NCI-H1930 (cell line): ENCODE measurements at places on chromosomes 7 and 10.
A peak's percentile ranks its signal among the peaks of the same experiment; 100 is the strongest.

- no peak for DNase-seq
These were observed 7.1 kb upstream of the CPA5 start for GRCh38 chr7:130337410-130337971.

GRCh38 chr10:89357975-89358374 is 19.9 kb upstream of the IFIT1B start:
- no peak for DNase-seq

DNA sequence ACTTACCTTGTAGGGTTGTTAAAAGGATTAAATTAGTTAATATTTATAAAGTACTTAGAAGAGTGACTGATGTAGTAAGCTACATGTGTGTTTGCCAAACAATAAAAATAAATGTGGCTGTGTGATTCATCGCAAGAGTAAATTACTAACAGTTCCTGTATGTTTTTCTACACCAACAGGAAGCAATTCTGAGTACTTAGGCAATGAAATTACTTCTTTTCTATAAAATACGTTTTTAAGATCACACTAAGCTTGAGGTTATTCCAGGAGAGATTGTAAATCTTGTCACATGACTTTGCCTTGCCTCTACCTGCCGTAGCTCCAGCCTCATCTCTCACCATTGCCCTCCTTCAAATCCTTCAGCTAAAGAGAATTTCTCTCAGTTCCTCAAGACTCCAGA is 18.1 kb upstream of the GSTK1 start:
- DNase-seq = peak; percentile 18

- DNase-seq = no peak
These were observed 26.4 kb upstream of the JAKMIP3 start for GRCh38 chr10:132039371-132039770.

- no peak for DNase-seq
These were observed 286 bp downstream of the SP8 start for GRCh38 chr7:20786421-20786778.

GRCh38 chr10:3948843-3949242 is 163.8 kb upstream of the KLF6 start:
- DNase-seq = no peak

DNA sequence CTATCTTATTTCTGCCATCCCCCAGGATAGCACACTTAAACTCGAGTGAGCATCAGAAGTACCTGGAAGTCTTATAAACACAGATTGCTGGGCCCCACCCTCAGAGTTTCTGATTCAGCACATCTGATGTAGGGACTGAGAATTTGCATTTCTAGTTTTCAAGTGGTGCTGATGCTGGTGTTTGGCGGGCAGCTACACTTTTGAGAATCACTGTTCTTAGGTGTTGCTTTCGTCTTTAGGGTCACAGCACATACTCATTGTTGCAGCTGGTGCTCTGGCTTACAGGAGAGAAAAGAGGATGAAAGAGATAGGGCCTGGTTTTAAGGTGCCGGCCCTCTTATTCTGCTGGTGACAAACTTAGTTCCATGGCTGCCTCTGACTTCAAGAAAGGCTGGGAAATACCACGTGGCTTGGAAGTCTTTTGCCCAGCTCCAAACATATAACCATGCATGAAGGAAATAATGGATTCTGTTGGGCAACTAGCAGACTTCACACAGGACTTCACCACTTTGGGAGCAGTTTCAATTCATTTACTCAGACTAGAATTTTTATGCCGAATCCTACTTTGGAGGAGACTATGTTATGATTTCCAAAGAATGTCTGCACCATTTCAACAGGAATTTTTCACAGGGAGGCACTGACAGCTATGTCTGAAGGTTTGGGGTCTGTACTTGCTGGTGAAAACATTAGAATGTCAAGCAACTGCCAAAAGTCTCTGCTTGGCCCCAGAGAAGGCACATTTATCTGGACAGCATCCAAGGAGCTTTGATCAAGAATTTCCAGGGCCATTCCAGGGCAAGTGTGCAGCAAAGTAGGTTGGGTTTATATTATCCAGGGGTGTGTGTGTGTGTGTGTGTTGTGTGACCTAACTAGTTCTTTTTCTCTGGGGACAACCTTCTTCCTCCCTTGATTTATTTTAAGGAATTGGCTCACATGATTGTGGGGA is 6.9 kb upstream of the MINDY4 start:
- DNase-seq = no peak

GRCh38 chr10:102602272-102603045 is 41.8 kb upstream of the TRIM8 start:
- DNase-seq = no peak

DNA sequence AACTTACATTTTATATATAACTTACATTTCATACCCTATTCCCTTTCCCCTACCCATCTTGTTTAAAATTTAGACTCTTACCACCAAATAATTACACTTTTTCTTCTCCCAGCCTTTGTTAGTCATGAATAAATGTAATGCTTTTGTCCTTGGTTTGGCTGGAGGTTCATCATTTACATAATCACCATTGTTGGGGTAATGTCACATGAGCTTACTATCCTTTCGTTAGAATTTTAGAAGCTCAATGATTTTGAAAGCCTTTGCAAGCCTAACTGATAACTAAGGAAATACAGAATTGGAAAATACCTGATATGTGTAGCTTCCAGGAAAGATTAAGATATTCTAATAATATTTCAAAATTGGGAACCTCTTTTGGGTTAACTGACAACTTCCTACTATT is 171.7 kb downstream of the PLXDC2 start:
- DNase-seq = no peak

- DNase-seq = no peak
These were observed 138.8 kb upstream of the FAM20C start for GRCh38 chr7:53531-53930.

DNA sequence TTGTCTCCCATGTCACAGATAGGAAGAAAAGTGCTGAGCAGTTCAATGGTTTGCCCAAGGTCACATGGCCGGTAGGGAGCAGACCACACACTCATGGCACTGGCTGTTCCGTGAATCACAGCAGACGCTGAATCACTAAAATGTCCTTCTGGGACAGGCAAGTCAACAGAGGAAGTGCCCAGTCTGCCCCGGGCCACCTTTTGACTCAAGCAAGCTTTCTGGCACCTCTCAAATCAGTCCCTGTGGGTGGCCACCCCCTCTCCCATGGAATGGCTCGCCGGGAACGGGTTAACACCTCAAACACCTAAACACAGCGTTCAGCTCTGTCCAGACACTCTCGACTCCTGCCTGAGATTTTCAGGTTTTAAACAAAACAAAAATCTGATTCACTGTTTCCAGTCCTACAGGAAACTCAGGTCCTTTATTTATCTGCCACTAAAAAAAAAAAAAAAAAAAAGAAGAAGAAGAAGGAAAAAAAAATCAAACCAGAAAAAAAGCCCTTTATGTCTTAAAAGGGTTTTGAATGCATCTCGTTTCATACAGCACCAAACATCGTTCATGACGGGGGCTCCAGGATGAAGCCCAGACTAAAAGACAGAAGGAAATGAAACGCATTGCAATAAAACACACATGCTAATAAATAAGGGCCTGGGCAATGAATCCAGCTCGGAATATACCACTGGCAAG is 15.5 kb downstream of the CARD11 start:
- no peak for DNase-seq

DNA sequence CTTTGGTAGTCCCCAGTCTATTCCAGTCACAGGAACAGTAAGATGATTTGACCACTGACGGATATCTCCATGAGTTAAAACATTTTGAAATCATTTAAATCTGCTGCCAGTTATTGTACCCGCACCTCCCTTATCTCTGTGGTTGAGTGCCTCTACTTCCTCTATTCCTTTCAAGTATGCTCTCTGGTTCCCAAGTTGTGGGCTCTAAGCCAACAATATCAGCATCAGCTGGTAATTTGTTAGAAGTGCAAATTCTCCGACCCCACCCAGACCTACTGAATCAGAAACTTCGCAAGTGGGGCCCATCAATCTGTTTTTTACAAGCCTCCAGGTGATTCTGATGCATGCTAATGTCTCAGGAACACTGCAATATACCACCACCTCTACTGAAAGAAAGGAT is 235.5 kb downstream of the CCSER2 start:
- DNase-seq = no peak

GRCh38 chr7:80298201-80298600 is 163.6 kb downstream of the GNAI1 start:
- DNase-seq = no peak

- DNase-seq = no peak
These were observed 966.0 kb downstream of the LRMDA start for GRCh38 chr10:76397181-76398042.

GRCh38 chr7:121480058-121480457 is 84.0 kb upstream of the FAM3C start:
- no peak for DNase-seq

DNA sequence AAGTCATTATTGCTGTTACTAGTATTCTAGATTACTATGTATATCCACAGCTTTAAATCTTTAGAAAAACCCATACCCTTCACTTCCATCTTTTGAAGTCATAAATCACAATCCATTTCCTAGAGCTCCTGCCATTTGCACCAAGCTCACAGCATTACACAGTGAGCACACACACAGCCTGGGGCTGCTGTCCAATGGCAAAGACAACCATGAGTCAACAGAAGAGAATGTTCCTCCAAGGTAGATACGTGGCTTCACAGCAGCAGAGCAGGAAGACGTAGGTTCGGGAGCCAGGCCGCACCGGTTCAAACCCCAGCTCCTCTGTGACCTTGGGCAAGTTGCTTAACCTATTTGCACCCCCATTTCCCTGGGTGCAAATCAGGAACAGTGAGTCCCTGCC is 234.6 kb downstream of the DIP2C start:
- DNase-seq = no peak

- DNase-seq = no peak
These were observed 209.2 kb upstream of the SEMA3C start for GRCh38 chr7:81128011-81128410.

DNA sequence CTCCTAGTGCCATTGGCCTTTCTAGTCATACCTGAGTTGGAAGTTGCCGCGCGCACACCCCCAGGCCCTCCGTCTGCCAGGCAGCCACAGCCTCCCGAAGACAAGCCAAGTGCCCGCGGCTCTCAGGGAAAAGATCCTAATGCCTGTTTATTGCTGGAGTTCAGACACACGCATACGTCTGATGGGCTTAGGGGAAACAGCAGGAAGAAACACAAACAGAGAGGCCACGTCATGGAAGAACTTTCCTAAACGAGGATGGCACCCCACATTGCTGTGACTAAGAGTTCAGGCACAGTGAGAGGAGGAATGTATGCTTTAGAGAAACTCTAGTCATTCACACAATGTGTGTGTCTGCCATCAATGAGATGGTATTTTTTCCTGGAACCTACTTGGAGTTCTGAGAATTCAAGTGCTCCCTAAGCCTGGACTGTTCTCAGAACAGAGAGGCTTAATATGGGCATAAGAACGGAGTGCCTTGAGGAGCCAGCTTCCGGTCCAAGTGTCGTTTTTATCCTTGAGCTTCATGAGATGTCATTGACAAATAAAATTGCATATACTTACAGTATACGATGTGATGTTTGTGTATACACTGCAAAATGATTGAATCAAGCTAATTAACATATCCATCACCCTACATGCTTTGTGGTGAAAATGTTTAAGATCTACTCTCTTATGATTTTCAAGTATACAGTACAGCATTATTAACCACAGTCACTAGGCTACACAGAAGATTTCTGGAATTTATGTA is 11.6 kb upstream of the RBP3 start:
- DNase-seq = no peak

- no peak for DNase-seq
These were observed 57.4 kb upstream of the EGFR start for GRCh38 chr7:54961391-54961790.

DNA sequence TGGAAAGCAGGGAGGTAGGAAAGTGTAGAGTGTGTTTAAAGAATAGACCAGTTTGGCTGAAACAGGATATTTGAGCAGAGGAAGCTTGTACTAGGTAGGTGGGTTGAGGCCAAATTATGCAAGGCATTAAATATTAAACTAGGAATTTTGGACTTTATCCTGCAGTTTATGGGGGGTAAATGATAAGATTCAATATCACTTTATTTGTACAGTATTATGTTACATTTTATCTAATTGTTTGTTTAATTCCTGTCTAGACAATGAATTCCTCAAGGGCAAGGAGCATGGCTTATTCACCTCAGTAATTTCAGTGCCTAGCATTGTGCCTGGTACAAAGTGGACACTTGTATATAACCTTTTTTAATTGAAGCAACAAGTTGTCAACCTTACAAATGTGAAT is 125.9 kb downstream of the CFTR start:
- no peak for DNase-seq

DNA sequence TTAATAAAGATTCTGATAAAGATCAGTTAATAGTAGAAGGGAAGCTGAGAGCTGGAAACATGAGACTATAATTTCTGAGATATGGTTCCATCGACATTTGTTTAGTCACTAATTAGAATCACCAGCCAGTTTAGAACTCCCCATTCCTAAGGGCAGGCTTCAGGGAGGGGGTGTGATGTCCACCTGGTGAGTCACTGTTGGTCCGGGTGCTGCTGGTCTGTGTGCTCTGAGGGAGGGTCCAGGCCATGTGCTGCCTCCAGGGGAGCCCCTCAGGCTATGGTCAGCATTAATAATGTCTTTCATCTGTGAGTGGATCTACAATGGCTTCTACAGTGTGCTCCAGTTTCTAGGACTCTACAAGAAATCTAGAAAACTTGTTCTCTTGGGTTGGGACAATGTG is 115.8 kb downstream of the ADAM12 start:
- no peak for DNase-seq

DNA sequence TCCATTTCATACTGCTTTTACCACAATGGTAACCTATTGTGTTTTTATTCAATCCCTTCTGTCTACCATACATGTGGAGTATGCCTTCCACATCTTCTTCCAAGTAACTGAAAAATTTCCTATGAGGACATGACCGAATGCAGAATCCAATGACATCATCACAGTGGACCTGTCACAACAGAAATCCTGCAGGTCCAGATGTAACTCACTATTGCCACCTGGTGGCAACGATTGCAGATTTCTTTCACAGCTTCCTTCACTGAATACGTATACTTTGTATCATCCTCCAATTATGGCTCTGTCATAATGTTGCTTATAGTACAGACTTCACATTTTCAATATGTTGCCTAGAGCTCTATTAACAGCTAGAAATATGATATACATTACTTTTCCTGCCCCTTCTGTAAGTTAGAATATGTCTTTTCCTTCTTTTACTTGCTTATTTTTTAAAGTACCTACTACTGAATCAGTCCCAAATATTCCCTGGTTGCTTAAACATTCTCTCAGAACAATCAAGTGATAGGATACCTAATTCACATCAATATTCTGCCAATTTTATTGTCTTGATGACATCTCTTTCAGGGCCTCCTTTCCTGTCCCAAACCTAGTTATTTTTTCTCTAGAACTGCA is 45.4 kb downstream of the SLC13A1 start:
- peak; percentile 70 for DNase-seq
